ENCODE measurements at places on chromosomes 4 and X. TPM values are rescaled to one million over a fixed set of nuclear protein-coding genes. Genes with fewer than 3 reads are reported as not detected.

The CT45A1 gene
- not detected for total RNA-seq

The KCND1 gene
- total RNA-seq: 0.28 TPM

The HSD17B13 gene
- 0.18 TPM for total RNA-seq

The TCP11X2 gene
- total RNA-seq: not detected

The MAGEB17 gene
- not detected for total RNA-seq

The DUSP21 gene
- not detected for total RNA-seq

The ELMOD2 gene
- total RNA-seq: 25.3 TPM

The MAGEA10 gene
- total RNA-seq: not detected

The TEX11 gene
- 0.09 TPM for total RNA-seq

The CXorf58 gene
- total RNA-seq: not detected

The TEX13A gene
- not detected for total RNA-seq

The TCEAL7 gene
- 37.3 TPM for total RNA-seq

The NLRP2B gene
- total RNA-seq: under 0.01 TPM

The RAB33A gene
- 2.4 TPM for total RNA-seq

The GRIA2 gene
- total RNA-seq: not detected

The CXCR3 gene
- not detected for total RNA-seq

The HDAC6 gene
- 16.8 TPM for total RNA-seq

The HTRA3 gene
- 10.4 TPM for total RNA-seq

The SSX7 gene
- not detected for total RNA-seq

The PABPC4L gene
- total RNA-seq: 1.5 TPM

The HTN3 gene
- not detected for total RNA-seq

The HPSE gene
- 0.83 TPM for total RNA-seq

The RPL34 gene
- 998 TPM for total RNA-seq

The KCTD8 gene
- total RNA-seq: not detected

The EREG gene
- 8.4 TPM for total RNA-seq

The GATA1 gene
- not detected for total RNA-seq

The RHOXF1 gene
- total RNA-seq: not detected

The SLITRK4 gene
- under 0.01 TPM for total RNA-seq

The PLS3 gene
- 249 TPM for total RNA-seq

The GLRA3 gene
- not detected for total RNA-seq
